ENCODE measurements at places on chromosomes 2 and 18. TPM values are rescaled to one million over a fixed set of nuclear protein-coding genes. Genes with fewer than 3 reads are reported as not detected.

Gene SULT1C2
- 0.77 TPM for total RNA-seq

Gene C1D
- 18.7 TPM for total RNA-seq

Gene SERPINB12
- not detected for total RNA-seq

Gene COL3A1
- total RNA-seq, result 67.6 TPM

Gene CTAGE1
- not detected for total RNA-seq

Gene FBXO15
- total RNA-seq, result 0.28 TPM

Gene MALL
- 14.5 TPM for total RNA-seq

Gene FAHD2A
- 23.7 TPM for total RNA-seq

Gene APLF
- total RNA-seq, result 7.1 TPM

Gene TMEFF2
- not detected for total RNA-seq

Gene PSMA8
- total RNA-seq, result 0.34 TPM

Gene FAM237A
- total RNA-seq, result not detected

Gene SPP2
- not detected for total RNA-seq

Gene CXCR4
- total RNA-seq, result 365 TPM

Gene GAL3ST2
- not detected for total RNA-seq

- DNase-seq, result no peak
Observed at GRCh38 chr2:113157897-113158753, 15.6 kb upstream of the PSD4 start.

DNA sequence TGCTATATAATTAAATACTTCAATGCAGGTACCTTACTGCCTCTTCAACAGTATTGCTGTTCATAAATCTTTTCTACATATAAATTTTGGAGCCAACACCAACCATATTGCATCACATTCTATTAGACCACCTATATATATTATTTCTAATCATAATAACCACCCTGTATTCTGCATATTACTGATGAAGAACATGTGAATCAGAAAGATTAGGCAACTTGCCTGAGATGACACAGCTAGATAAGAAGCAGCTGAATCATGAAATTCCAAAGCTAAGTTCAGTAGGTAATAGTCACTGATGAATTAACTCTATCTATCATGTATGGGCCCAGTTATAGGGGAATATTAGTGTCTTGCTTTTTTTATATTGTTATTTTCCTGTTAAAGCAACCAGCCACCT lies 161.8 kb downstream of the AGPS start:
- DNase-seq, result no peak

DNA sequence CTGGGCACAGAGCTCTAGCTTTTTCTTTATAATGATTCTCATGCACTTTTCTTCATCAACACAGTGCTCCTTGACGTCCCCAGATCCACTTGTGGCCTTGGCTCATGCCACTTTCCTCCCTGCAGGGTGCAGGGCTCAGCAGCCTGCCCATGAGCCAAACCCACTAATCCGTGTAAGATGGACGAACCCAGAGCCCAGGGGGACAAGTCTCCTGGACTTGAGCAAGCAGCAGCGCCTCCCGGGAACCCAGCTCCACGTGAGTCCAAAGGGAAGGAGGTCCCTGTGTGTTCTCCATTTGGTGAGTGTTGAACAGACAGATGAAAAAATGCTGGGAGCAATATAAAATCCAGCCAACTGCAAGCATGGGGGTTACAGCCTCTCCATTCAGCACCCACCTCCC lies 470.6 kb upstream of the HS6ST1 start:
- peak; percentile 48 for DNase-seq

DNA sequence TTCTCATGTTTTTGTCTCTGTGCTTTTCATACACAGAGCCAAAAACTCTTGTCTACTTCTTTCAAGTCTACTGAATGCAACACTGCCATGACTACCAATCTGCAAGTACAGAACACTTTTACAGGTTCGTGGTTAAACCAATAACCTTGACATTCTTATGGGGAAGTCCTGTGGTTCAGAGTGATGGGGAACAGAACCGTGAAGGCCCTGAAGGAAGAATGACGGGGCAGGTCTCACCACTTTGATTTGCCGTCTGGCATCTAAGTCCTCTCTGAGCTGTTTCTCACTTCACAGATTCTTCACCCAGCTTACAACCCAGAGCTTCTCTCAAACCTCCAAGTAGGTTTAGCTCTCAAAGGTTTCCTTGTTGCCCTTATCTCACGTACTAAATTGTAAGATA lies 117.5 kb upstream of the SNTG2 start:
- DNase-seq, result no peak

DNA sequence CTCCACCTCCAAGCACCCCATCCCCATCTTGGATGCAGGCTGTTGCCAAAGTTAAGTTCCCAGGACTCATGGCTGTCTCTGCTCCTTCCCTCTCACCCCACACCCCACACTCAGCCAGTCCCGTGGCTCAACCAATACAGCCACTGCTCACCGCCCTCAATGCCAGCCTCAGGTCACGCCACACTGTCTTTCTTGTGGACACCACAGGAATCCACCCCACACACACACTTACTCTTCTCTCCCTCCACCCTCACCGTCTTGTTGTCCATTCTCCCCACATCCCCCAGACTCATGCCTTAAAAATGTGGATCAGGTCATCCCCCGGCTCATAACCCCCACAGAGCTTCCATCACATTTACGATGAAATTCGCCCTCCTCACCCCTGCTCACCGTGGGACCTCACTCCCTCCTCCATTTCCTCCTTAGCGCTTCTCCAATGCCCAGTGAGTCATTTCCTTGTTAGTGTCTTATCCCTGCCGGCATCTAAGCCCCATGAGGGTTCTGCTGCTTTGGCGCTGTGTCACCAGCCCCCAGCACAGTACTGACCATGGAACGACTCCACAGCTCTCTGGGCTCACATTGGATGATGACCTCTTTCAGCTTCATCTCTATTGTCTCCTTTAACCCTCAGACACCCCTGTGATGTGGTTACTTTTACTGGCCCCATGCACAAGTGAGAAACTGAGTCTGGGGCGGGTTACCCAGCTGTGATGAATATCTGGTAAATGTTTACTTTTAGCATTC lies 13.8 kb downstream of the MLPH start:
- no peak for DNase-seq

DNA sequence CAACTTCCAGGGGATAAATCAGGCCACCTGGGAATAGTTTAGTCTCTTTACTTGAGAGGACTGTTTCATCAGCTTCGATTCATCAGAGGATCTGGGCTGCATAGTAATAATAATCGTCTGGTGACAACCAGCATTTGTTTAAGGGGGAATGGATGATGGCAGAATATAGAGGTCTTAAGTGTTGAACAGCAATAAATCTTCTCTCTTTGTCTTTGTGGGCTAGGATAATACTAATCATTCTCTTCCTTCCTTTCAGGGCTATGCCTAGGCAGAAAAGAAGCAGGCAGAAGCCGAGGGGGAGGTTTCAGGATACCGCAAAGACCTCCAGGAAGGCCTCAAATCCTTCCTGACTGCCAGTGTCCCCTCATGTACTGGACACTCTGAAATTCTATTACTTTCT lies 150.4 kb upstream of the GAREM1 start:
- no peak for DNase-seq

GRCh38 chr2:129483366-129483765 lies 496.1 kb upstream of the RAB6C start:
- DNase-seq, result no peak

GRCh38 chr2:236167297-236168109 lies 683 bp downstream of the GBX2 start:
- peak; percentile 71 for DNase-seq

GRCh38 chr18:10188971-10189810 lies 265.2 kb upstream of the APCDD1 start:
- DNase-seq, result no peak

DNA sequence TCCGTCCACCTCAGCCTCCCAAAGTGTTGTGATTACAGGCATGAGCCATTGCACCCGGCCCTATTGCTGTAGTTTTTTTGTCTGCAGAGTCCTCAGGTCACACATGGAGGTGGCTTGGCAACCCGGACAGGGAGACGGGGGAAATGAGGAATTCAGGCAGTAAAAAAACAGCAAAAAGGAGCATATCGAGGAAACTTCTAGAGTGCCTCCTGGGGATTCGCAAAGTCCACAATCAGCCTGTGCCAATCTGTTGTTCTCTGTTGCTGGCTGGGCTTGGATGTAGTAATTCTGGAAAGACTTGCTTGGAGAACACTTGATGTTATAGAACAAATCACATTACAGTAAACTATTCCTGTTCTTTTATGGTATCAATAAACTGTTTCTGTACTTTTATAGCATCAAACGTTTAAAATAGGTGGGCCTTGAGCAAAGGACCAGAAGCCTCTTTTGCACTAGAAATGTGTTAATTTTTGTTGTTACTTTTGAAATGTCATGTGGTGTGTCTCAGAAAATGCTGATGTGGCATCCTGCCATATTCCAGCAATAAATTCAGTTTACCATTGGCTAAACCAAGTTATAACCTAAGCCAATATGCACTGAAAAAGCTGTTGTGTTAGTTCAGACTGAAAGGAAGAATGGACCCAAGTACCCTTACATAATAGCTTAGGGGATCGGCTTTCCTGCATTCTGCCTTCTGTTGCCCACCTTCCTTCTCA lies 14.4 kb downstream of the ELAC1 start:
- DNase-seq, result no peak

DNA sequence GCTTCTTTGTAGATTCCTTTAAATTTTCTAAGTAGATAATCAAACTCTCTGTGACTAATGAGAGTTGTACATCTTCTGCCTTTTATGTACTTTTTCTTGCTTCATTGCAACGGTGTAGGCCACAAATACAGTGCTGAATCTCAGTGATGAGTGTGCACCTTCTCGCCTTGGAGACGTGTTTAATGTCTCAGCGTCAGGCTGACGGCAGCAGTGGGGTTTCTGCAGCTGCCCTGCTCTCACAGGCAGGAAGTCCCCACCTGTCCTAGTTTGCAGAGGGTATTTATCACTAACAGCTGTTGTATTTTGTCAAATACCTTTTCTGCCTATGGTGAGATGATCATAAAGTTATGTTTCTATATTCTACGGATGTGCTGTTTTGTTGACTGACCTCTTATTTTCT lies 13.3 kb downstream of the AGXT start:
- peak; percentile 14 for DNase-seq

DNA sequence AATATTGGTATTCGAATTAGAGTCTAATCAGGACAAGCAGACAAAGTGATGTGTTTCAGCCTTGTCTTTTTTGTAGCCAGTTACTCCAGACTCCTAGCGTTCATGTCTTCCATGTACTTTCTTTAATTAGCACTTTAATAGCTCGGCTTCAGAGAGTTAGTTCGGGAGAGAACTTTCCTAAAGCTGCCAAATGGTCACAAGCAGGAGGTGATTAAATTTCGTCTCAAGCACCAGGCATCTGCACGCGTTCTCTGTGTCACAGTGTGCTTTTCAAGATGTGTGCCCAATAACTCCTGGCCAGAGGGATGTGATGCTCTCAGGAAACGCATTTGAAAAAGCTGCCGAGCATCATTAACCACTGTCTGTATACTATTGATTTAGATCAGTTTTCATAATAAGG lies 790.8 kb downstream of the SOCS6 start:
- no peak for DNase-seq

GRCh38 chr2:11738589-11739436 lies 7.6 kb upstream of the LPIN1 start:
- DNase-seq, result no peak

DNA sequence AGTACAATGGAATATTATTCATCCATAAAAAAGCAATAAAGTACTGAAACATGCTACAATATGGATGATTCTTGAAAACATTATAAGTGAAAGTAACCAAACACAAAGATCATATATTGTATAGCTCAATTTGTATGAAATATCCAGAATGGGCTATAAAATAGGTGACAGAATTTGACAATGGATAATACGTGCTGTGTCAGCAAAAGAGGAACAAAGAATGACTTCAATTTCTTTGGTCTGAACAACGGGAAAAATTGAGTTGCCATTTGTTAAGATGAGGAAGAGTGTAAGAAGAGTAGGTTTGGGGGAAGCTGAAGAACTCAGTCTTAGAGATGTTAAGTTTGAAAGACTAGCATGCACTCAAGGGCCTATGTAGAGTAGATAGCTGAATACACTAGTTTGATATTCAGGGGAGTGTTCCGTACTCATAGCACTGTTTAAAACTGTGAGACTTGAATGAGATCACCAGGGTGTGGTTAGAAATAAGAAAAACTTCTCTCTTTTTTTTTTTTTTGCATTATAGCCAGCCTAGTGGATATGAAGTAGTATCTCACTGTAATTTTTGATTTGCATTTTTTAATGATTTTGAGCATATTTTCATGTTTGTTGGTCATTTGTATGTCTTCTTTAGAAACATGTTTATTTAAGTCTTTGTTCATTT lies 213.6 kb downstream of the NR4A2 start:
- no peak for DNase-seq

GRCh38 chr2:239756031-239756789 lies 268.9 kb downstream of the NDUFA10 start:
- no peak for DNase-seq

DNA sequence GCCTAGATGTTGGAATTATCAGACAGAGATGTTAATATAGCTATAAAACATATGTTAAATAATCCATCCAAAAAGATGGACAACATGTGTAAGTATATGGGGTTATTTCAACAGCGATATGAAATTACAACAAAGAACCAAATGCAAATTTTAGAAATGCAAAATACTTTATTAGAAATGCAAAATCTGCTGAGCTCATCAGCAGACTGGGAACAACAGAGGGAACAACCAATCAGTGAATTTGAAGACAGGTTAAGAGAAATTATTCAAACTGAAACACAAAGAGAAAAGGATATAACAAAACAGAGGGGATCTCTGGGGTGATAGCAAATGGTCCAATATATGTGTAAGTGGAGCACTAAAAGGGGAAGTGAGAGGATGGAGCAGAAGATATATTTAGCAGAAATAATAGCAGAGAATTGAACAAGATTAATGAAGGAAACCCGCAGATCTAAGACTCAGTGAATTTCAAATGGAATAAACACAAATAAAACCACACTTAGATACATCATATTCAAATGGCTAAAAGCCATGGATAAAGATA lies 13.5 kb upstream of the HS6ST1 start:
- DNase-seq, result no peak

- peak; percentile 40 for DNase-seq
Observed at GRCh38 chr2:184765112-184765895, 167.0 kb downstream of the ZNF804A start.

- DNase-seq, result no peak
Observed at GRCh38 chr2:73368781-73369180, 16.9 kb upstream of the ALMS1 start.

DNA sequence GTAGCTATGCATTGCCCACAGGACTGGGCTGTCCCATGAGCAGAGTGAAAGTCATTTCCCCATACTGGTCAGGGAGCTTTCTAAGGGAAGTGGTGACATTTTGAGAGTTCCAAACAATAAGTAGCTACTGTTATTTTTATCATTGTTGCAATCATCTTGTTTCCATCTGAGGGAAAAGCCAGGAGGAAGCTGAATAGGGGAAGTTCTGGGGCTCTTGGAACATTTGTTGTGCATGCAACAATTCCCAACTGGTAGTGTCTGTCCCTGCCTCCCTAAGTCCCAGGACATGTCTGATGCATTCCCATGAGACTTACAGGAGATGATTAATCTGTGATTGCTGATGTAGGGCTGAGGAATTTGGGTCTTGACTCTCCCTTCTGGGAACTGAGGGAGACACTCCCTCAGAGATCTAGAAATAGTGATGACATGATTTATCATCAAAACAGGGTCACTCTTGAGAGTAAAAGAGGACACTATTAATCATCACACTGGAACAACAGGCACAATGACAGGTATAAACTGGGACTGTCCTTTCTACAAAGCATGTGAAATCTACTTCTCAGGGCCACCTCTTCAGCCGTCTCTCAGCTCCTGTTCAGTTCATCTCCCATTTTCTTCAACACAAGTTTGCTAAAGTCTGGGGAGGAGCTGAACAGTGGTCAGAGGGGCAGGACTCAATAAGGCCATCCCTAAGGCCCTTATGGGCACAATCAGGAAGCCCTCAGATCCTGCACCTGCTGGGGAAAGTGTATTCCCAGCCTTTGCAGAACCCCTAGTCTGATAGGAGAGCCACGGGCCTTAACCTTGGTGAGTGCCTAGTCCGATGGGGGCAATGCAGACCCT lies 28.0 kb upstream of the MARCO start:
- no peak for DNase-seq

All from spleen (tissue), 13 donors.